ENCODE measurements at places on chromosomes 5 and 9. TPM values are rescaled to one million over a fixed set of nuclear protein-coding genes. Genes with fewer than 3 reads are reported as not detected.

Gene STARD4
- 41.6 TPM for total RNA-seq

GRCh38 chr9:111198936-111199335 is 131.1 kb downstream of the OR2K2 start:
- no peak overlapping the region for H3K4me3 ChIP-seq
- no peak for DNase-seq
- H3K36me3 ChIP-seq: no peaks in the 10 kb centered on the region
- no peak overlapping the region for H3K27ac ChIP-seq

Gene C5orf34
- total RNA-seq: 13.8 TPM

- H3K4me3 ChIP-seq: no peak overlapping the region
- H3K36me3 ChIP-seq: no peaks in the 10 kb centered on the region
- H3K27ac ChIP-seq: no peak overlapping the region
- peaks cover 35% of the 10 kb centered on the region for H3K4me1 ChIP-seq
- no peak for DNase-seq
- H3K27me3 ChIP-seq: no peaks in the 10 kb centered on the region
Measured at GRCh38 chr5:54227109-54227508, 83.3 kb downstream of the ARL15 start.

- peaks cover 41% of the 10 kb centered on the region for H3K4me1 ChIP-seq
- peaks cover 14% of the 10 kb centered on the region for H3K36me3 ChIP-seq
- H3K27me3 ChIP-seq: no peaks in the 10 kb centered on the region
- no peak for DNase-seq
Measured at GRCh38 chr9:93667006-93667405, 90.6 kb downstream of the PHF2 start.
